ENCODE measurements at places on chromosomes 4 and X.

- no peak for DNase-seq
Observed at GRCh38 chr4:181431006-181431405, 812.2 kb upstream of the TENM3 start.

GRCh38 chr4:61425315-61425714 is 225.2 kb downstream of the ADGRL3 start:
- no peak for DNase-seq

DNA sequence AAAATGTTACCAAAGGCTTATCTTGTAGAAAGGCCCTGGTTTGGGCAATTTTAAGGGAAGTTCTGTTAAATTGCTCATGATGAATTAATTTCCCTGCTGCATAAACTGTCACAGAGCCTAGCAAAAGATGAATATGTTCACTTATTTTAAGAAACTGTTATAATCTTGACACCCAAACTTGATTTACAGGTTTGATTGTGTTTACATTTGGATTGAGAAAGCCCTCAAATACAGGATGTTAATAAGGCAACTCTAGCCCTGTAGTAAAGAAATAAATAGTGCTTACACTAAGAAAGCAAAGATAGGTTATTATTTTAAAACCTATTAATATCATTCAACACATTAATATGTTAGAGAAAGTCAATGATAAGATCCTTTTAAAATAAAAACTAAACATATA is 18.3 kb downstream of the GYG2 start:
- no peak for DNase-seq

DNA sequence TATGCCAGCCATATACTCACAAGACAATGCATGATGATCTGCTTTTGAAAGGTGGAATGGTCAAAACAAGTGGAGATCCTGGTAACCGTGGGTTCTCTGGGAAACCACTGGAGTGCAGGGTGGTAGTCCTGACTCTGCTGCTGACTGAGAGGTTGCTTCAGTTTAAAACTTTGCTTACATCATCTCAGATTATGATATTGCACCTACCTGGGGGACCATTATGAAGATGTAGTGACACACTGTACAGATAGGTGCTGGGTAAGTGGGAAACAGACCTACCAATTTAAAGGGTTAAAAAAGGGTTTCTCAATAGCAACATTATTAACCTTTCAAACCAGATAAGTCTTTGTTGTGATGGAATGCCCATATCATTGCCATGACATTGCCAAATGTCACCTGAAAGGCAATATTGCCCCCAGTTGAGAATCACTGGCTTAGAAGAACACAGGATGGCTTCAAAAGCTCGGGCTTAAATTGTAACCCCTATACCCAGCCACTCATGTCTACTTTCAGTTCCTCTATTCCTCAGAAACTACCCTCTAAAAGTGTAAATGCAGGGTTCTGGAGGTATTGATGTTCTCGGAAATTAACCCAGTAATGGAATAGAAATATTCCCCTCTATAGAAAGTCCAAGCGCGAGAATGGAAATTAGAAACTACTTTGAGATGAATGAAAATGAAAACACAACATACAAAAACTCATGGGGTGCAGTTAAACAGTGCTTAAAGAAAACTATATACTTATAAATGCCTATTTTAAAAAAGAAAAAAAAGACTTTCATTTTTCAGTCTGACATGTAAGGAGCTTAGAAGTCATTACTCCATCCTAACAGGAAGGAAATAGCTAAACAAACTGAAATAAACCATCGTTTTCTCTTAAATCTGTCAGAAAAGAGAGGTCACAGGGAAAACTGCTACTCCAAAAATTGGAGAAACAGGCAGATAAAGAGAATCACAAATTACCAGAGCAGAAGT is 65.8 kb downstream of the ARHGEF6 start:
- no peak for DNase-seq
